Astrocyte (in vitro differentiated cells and primary cell): ENCODE measurements at places on chromosomes 1 and 21. TPM values are rescaled to one million over a fixed set of nuclear protein-coding genes. Genes with fewer than 3 reads are reported as not detected.
A peak's percentile ranks its signal among the peaks of the same experiment; 100 is the strongest.

DNA sequence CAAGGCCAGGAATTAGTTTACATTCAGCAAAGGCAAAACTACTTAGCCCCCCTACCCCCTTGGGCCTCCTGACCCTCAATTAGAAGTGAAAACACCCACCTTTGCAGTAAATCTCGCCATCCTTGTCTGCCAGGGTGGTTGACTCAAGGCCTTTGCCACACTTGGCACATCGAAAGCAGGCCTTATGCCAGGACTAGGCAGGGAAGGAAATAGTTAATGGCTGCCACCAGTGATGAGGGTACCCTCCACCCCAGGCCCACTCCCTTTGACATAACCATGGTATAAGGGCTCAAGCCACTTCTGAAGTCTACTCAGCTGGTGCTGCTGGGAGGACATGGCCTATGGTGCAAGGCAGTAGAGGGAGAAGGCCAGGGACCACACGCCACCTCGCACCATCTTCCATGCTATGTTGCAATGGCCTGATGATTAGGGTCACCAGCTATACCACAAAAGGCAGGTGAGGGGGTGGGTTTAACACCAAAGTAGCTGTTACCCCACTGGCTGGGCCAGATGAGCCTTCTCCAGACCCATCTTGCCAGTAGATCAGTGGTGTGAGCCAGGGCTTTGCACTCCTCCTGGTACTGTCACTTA is 16.3 kb upstream of the PHLDA3 start:
- H3K4me3 ChIP-seq, result no peak overlapping the region
- no peaks in the 10 kb centered on the region for H3K27me3 ChIP-seq
- peaks cover 47% of the 10 kb centered on the region for H3K36me3 ChIP-seq
- no peak overlapping the region for H3K27ac ChIP-seq

DNA sequence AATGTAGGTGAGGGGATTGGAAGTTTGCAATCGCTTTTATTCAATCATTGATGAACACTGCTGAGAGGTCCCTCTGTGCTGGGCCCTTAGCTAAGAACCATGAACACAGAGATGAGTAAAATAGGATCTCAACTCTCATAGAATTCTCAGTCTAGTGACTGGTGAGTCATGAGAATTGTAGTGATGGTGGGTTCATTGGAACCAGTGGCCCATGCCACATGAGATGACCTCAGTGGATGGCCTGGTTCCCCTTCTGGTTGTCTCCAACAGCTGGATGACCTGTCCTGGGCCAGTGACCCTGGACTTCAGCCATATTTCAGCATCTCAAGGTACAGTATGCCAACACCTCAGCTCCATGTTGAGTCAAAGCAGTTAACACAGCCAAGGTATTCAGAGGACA is 21.3 kb upstream of the S100A10 start:
- H3K27ac ChIP-seq, result no peak overlapping the region
- H3K36me3 ChIP-seq, result no peaks in the 10 kb centered on the region
- peaks cover 9% of the 10 kb centered on the region for H3K27me3 ChIP-seq
- H3K4me1 ChIP-seq, result no peaks in the 10 kb centered on the region
- DNase-seq, result no peak

DNA sequence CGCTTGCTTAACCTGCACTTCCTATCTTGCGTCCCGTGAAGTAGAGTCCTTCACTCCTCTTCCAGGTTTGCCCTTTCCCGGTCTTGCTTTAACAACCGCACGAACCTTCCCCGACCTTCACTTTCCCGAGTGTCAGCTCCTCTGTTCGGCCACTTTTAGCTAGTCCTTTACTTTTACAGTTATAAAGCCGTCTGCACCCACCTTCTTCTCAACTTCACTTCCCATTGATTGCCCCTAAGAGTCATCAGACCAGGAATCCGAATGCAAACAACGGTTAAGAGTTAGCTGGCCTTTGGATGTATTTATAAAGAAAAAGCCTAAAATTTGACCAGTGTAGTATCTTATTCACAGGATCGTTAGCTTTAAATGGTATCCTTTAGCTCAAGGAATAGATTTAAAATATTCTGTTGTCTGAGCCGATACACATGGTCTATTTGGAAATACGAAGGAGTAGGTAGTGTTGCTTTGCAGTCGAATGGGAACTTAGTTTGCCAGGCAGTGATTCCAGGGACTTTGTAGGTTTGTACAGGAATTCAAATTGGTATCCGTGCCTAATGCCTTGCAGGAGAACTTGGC is 1.4 kb downstream of the PPP2R5A start:
- DNase-seq, result peak; percentile 18

Gene LCE6A
- total RNA-seq, result not detected in 2 replicates

Gene DPT
- total RNA-seq, result not detected in 2 replicates

Gene SHISAL2A
- not detected in 2 replicates for total RNA-seq

DNA sequence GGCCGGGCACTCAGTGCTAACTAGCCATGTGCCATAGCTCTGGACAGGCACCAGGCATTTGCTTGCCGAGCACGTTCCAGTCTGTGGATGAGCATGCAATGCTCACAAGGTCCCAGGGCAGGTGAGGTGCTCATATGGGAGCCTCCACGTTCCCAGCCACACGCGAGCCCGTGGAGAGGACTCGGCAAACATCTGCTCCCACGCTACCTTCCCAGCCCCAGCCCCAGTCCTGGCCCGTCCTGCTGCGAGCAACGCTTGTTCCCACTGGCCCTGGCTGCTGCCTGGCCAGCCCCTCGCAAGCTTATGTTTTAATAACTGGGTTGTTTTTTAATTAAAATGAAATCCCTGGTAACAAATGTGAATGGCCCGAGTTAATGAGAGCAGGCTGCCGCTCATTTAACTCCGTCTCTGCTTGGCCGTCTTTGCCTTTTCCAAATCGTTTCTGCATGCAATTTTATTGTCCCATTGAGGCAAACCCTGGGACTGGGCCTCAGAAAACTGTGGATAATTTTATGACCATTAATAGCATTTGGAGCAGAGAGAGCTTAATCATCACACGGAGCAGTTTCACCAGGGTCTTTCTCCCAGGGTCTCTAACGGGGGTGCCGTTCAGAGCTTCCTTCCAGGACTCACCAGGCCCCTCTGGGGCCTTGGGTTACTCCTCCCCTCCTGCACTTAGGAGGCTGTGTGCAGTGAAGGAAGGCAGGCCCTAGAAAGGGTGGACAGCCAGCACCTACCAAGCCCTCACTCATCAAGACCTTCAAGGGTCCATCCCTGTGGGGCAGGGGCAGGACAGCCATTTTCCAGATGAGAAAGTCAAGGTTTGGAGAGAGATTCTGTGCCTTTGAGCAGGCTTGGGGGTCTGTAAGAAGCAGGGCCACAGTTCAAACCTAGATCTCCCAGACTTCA is 136.8 kb downstream of the GLIS1 start:
- H3K27ac ChIP-seq, result no peak overlapping the region
- no peaks in the 10 kb centered on the region for H3K27me3 ChIP-seq
- no peaks in the 10 kb centered on the region for H3K36me3 ChIP-seq
- H3K4me1 ChIP-seq, result peaks cover 4% of the 10 kb centered on the region

DNA sequence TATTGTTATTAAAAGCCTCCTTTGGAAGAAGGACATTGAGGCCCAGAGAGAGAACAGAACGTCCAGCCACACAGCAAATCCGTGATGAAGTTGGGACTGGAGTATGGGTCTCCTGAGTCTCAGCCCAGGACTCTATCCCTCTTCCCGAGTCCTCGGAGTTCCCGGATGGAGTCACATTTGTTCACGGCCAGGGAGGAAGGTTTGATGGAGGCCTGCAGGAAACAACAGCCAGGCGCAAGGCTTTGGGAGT is 357 bp upstream of the TXLNA start:
- H3K36me3 ChIP-seq, result peaks cover 4% of the 10 kb centered on the region
- H3K4me1 ChIP-seq, result peaks cover 19% of the 10 kb centered on the region
- DNase-seq, result no peak
- no peaks in the 10 kb centered on the region for H3K27me3 ChIP-seq

- DNase-seq, result peak; percentile 92
- H3K27me3 ChIP-seq, result no peaks in the 10 kb centered on the region
- H3K27ac ChIP-seq, result peak overlapping the region; percentile 23
- peaks cover 8% of the 10 kb centered on the region for H3K4me1 ChIP-seq
- H3K36me3 ChIP-seq, result no peaks in the 10 kb centered on the region
- no peak overlapping the region for H3K4me3 ChIP-seq
These were observed 251.6 kb upstream of the SGIP1 start for GRCh38 chr1:66282343-66282852.

- H3K27ac ChIP-seq, result peak overlapping the region; percentile 32
- peak overlapping the region; percentile 50 for H3K4me3 ChIP-seq
- H3K36me3 ChIP-seq, result no peaks in the 10 kb centered on the region
- H3K27me3 ChIP-seq, result no peaks in the 10 kb centered on the region
- DNase-seq, result peak; percentile 70
These were observed 125.5 kb downstream of the CLEC20A start for GRCh38 chr1:178371235-178371634.

DNA sequence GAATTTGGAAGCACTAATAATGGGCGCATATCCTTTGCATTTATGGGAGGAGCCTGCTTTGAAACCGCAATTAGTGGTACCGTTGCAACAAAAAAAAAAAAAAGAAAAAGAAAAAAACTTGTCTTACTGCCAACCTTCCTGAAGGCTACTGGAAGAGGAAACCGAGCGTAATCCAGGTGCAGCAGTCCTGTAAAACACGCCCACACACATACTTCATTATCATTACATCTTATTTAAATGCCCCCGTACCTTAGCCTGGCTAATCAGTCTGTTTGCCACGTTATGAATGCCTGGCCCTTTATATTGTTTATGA is 686 bp upstream of the ZNF281 start:
- H3K4me3 ChIP-seq, result peak overlapping the region; percentile 76
- peaks cover 30% of the 10 kb centered on the region for H3K4me1 ChIP-seq
- DNase-seq, result peak; percentile 13
- peaks cover 28% of the 10 kb centered on the region for H3K36me3 ChIP-seq
- H3K27ac ChIP-seq, result no peak overlapping the region
- no peaks in the 10 kb centered on the region for H3K27me3 ChIP-seq

DNA sequence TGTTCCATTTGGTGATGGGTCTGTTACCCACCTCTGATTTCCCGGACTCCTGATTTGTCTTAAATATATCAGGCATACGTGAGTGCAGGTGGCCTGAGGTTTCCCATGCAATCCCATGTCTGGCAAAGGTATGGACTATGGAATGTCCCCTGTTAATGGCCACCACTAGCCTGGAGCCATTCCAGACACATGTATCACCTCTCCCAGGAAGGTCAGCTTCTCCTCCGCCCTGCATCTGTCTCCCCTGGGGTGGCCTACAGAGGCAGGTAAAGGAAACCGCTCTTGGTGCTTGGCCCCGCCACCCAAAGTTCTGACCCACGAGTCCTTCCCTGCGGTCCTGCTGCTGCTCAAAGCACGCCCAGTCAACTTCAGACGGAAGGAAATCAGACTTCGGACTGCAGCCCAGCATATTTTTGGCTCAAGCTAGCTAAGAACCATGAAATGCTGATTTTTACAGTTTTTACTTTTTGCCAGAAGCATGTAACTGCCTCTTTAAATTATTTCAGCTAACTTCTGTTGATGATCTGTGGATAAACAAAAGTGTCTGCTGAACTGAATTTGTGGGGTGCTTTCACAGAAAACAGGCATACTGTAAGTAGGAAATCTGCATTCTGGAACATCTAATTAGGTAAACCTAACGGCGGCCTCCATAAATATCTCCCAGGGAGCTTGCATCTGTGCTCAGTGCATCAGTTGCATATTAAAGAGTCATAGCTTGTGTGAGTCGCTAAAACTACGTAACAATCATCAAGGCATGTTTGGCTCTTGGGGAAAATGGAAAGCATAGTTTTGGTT is 105.9 kb downstream of the PCP4 start:
- no peak overlapping the region for H3K27ac ChIP-seq
- no peak overlapping the region for H3K4me3 ChIP-seq
- no peaks in the 10 kb centered on the region for H3K27me3 ChIP-seq

DNA sequence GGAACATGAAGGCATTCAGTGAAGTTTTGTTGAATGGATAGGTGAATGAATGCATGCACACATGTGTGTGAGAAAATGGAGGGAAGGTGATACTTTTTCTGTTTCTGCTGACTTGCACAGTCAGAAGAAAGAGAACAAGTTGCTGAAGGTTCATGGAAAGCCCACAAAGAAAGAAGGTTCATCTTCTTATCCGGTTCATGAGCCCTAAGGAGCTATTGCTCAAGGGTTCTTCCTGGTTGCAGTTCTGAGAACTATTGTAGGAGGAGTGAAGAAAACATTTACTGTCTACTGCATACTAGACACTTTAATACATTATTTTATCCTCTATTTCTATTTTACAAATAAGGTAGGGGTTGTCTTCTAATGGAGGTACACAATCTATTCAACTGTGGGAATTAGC is 13.4 kb upstream of the NIBAN1 start:
- no peak overlapping the region for H3K27ac ChIP-seq
- H3K4me1 ChIP-seq, result no peaks in the 10 kb centered on the region
- H3K4me3 ChIP-seq, result no peak overlapping the region
- DNase-seq, result no peak
- no peaks in the 10 kb centered on the region for H3K27me3 ChIP-seq
- no peaks in the 10 kb centered on the region for H3K36me3 ChIP-seq

DNA sequence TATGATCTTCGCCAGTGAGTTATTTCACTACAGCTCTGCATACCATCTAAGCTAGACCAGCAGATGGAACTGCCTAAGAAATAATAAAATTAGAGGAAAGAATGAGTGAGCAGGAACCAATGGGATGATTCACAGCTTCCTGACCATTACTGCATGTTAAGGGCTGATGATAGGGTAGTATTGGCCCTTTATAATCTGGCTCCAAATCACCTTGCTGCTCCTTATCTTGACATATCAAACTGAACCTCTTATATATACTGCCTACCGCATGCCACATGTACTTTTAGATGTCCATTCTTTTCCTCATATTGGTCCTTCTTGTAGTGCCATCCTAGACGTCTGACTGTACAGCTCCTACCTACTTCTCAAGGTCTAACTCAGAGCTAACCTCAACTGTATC is 524.4 kb downstream of the DPYD start:
- H3K4me1 ChIP-seq, result no peaks in the 10 kb centered on the region
- DNase-seq, result peak; percentile 44
- H3K27me3 ChIP-seq, result no peaks in the 10 kb centered on the region
- H3K4me3 ChIP-seq, result no peak overlapping the region

Gene LRRC39
- total RNA-seq, result 0.22 and 0.57 TPM in 2 replicates

Gene OR2W3
- 4.0 and 5.9 TPM in 2 replicates for total RNA-seq

GRCh38 chr1:226993814-226994585 is 53.9 kb downstream of the COQ8A start:
- no peak for DNase-seq
- H3K27ac ChIP-seq, result no peak overlapping the region

DNA sequence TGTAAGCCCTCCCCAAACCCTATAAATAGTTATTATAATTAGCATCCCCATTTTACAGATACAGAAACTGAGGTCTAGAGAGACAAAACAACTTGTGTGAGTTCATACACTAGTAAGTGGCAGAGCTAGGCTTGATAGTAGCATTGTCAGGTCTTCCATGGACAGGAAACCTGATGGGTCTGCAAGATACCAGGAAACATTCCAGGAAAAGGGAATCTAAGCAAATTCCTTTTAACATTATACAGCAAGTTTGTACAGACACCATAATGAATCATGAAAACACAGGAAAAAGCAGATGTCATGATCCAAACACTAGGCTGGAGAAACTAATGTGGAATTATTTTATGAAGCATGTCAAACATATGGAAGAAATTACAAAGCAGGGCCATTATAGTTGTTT is 89.1 kb upstream of the KCNK2 start:
- DNase-seq, result peak; percentile 44
- H3K27ac ChIP-seq, result no peak overlapping the region
- no peaks in the 10 kb centered on the region for H3K36me3 ChIP-seq
- peaks cover 16% of the 10 kb centered on the region for H3K4me1 ChIP-seq
- no peak overlapping the region for H3K4me3 ChIP-seq

GRCh38 chr1:57324388-57324787 is 99.5 kb downstream of the DAB1 start:
- no peak for DNase-seq
- H3K27me3 ChIP-seq, result no peaks in the 10 kb centered on the region
- no peak overlapping the region for H3K4me3 ChIP-seq
- H3K36me3 ChIP-seq, result no peaks in the 10 kb centered on the region
